ENCODE measurements at places on chromosomes 11 and 22.

GRCh38 chr11:71580057-71581003 is 2.3 kb downstream of the KRTAP5-11 start:
- no peak for DNase-seq

GRCh38 chr11:12628314-12628713 is 45.9 kb upstream of the TEAD1 start:
- no peak for DNase-seq

GRCh38 chr22:29509298-29509697 is 29.3 kb downstream of the NEFH start:
- no peak for DNase-seq

DNA sequence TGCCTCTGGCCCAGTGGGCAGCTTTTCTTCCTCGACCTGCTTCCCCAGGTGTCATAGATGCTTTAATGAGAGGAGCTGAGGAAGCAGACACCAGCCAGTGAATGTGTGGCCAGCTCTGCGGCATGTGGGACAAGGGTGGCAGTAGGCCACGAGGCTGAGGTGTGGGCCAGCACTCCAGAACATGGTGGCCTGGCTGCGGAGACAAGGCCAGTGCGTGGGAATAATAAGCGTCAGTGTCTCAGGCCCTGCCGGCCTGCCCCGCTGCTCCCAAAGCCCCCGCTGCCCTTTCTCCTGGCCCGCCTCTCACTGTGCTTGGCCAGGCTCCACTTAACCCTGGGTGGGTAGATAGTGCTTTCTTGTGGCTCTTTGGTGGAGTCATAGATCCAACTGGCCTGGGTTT is 2.1 kb downstream of the MAPK8IP1 start:
- no peak for DNase-seq

DNA sequence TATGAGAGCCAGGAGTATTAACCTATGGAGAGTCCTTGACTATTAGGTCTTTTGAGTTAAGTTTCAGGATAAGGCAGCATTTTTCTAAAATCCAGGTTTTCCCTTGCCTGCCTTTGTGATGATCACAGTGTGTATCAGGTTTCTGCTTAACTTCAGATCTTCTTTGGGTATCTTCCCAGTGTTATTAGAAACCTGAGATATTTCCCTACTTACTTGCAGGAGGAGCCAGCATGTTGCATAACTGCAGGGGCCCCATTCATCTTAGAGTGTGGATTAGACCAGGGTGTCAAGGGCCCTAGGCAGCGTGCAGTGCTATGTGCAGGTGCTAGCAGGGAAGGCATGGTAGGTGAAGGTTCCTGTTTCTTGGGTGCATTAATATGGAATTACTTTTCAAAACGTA is 69.5 kb downstream of the ZNRF3 start:
- DNase-seq = no peak

DNA sequence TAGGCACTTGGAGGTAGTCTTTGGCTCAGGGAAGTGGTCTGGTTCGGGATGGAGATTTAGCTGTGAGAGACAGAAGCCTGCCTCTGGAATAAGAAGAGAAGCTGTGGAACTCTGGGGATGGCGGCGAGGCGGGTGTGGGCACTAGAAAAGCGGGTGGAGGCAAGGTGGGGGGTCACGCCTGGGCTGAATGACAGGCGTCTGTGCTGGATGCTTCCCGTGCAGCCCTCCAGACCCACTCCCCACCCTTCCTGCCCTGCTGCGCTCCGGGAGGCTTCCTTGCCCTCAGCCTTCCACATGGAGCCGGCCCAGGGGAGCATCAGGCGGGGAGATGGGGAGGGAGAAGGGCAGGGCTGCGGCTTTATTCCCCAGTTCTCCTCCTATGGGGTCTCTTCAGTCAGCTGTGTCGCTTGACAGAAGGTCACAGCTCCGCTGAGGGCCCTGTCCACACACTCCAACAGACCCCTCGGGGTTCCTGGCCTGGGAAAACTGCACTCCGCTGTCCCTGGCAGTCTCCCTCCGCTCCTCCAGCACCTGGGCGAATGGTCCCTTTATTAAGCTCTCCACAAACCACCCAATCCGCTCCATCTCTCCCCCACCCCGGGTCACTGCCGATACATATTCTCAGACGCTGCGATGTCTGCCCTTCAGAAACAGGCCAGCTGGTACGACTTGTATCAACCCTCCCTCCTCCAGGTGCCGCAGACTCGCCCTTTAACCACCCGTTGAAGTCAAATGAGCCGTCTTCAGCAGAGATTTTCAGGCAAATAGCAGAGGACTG is 6.2 kb downstream of the DNAJB13 start:
- no peak for DNase-seq

DNA sequence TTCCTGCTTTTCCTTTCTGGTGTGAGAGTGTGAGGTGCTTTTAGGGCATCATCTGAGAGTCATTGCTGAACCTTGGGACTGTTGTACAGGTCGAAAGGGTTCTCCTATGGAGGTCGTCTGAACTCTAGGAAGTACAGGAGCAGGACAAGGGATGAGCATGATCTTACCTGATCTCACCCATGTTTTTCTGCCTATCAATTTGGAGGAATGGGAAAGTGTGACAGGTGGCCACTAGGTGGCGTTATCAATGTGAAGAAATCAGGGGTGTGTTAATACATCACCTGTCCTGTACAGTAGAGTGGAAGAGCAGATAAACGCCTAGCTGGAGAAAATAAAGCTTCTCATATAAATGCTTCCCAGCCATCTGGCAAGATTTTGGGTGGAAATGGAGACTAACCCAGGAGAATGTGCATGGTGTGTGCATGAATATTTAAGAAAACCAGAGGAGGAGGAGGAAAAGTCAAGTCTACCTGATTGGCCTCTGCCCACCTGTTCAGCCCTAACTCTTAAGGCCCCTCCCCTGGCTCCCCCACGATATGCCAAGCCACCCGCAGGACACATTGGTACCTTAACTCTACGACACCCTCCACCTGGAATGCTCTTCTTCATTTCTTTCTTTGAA is 72.0 kb upstream of the NARS2 start:
- peak; percentile 47 for DNase-seq

GRCh38 chr22:38043151-38044039 is 13.8 kb upstream of the PICK1 start:
- DNase-seq = no peak

DNA sequence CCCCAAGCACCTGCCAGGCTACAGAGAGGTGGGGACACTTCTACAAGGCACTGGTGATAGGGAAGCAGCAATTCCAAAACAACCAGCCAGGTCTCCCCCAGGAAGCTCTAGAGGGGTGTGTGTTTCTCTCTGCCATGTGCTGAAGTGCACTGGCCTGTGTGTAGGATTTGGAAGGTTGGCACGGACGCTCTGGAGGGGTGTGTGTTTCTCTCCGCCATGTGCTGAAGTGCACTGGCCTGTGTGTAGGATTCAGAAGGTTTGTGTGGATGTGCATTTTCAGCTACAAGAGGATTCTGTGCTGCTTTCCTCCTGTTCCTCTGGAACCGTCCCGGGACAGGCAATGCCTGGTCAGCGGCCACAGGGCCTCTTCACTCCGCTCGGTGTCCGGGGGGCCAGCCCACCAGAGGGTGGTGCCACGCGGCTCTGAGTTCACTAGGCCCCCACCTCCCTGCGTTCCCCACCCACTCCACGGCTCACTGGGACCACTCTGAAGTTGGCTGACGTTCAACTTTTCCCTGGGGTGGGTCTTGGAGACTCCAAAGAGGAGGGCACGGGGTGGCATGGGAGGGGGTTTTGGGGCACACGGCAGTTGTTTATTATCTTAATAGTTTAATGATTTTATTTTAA is 552.8 kb downstream of the BRD1 start:
- no peak for DNase-seq

- peak; percentile 79 for DNase-seq
These were observed at the start of the genes CYB561A3 and TMEM138 for GRCh38 chr11:61361741-61362541. TSS of gene CYB561A3 (minus strand) at chr11:61361882. CDS start at chr11:61356713, 5,169 bp downstream. TSS of gene TMEM138 (plus strand) at chr11:61362374. CDS start at chr11:61364391, 2,017 bp downstream.

DNA sequence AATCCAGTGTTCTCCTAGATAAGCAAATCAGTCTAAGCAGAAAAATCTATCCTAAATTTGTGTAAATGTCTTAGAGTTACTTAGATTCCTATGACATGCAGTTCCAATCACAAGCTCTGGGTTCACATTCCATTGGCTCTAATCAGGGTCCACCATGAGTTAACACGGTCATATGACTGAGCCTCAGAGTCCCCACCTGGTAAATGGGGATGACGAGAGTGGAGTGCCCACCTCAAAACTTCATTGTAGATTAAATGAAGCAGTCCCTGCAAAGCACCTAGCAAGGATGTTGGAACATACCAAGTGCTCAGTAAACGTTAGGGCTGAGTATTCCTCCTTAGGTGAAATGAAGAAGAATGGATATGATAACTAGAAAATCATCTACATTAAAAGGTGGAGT is 3.1 kb downstream of the ETS1 start:
- DNase-seq = no peak

DNA sequence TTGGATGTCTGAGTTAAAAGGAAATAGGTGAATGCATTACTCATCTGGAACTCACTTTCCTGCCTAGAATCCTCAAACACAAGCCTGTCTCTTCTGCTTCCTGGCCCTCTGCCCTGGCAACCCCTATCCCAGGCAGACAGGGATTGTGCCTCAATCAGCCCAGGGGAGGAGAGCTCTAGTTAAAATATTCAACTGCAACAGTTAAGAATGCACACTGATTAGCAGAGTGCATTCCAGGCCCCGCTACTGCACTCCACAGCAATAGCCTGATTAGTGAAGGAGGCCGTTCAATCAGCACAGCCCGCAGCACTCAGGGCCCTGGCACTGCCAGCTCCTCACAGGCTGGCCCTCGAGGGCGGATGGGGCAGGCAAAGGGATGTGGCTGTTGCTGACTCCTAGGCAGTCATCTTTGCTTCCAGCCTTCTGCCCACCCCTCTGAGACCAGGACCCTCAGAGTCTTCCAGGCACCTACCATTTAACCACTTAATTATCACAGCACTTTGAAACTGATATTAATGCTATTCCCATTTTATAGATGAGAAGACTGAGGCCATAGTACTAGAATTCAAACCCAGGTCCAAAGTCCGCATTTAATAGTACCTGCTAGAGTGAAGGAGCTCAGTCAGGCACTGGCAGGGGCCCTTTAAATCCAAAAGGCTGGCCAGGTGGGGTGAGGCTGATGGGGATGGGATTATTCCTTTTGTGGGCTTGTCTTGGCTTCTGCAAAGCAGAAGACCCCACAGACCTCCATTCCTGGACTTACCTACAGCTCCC is 435.3 kb downstream of the SOX6 start:
- DNase-seq = no peak

- peak; percentile 32 for DNase-seq
These were observed 91.5 kb downstream of the CACNA1I start for GRCh38 chr22:39661842-39662685.

DNA sequence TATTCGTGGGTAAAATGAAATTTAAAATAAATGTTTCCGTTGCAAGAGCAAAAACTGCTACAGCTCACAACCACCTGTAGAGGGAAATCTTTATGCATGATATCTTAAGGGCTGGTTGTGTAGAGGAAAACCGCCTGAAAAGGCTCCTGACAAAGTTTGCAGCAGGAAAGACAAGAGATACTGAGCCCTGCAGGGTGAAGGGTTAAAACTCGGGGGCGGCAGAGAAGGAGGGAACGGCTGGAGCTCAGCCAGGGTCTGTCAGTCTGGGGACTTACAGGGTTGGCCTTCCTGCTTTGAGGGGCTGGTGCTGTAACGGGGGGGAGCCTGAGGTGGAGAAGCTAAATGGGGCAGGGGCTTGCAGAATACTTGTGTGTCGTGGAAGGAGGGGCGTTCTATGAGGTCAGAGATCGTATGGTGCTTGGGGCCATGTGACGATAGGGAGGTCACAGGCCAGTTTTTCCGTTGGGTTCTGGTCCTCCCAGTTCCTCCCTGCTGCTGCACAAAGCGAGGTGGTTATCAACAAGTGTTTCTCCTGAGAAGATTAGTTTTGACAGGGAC is 122.9 kb upstream of the HSD17B12 start:
- no peak for DNase-seq
